Stimulated activated CD4-positive, alpha-beta T cell treated with anti-CD3 and anti-CD28 coated beads, Interleukin-4, amount 100 ng/mL, for 4 hours (primary cell): ENCODE measurements at places on chromosomes 4 and X.

GRCh38 chr4:139951021-139951420 lies 203.0 kb downstream of the MAML3 start:
- DNase-seq = no peak

DNA sequence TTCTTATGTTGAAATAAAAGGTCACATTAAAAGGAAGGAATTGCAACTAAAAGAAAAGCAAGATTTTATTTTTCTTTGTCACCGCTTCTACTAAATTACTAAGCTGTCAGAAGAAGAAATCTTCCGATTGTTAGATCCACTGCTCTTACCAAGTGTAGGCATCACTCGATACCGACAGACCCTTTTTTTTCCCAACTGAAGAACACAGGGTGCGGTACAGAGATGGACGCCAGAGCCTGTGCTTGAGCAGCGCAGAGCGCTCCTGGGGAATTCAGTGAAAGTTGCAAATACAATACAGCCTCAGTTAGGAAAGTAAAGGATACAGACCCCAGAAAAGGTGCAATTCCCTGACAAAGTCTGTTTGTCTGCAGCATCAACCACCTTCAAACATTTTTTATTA lies 94.9 kb upstream of the WDR17 start:
- DNase-seq = no peak

DNA sequence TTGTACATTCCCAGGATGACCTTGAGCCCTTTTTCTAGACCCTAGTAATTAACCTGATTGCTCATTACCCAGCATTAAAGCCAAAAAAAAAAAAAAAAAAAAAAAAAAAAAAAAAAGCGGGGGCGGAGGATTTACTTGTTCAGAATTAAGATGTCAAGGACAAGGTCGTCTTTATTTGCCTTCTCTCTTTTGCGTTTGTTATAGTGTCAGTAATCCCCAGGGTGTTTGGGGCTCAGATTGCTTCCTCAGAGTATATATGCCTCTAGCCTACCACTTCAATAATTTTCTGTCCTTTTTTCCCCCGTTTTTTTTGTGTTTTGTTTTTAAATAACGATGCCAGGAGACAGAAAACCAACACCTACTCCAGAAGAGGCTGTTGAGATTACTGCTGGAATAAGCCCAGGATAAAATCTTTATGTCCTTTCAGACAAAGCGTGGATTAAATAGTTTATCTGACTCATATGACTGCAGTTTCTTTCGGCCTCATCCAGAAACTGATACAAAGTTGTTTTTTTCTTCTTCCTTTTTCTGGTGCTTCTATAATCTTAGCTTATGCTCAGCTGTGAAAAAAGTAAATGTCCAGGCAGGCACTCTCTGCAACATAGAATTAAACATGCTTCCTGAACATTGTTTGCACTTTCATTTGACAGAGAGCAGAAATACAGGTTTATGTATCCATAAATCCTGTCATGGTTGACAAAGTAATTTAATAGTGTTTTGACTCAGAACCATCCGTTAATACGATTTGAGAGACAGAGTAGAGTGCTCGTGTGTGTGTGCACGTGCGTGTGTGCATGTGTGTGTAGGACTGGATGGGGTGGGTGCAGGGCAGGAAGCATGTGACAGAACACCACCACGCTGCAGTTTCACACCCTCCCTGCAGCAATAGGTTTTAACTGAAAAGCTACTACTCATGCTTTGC lies 138.6 kb downstream of the AFF1 start:
- DNase-seq = peak; percentile 40

DNA sequence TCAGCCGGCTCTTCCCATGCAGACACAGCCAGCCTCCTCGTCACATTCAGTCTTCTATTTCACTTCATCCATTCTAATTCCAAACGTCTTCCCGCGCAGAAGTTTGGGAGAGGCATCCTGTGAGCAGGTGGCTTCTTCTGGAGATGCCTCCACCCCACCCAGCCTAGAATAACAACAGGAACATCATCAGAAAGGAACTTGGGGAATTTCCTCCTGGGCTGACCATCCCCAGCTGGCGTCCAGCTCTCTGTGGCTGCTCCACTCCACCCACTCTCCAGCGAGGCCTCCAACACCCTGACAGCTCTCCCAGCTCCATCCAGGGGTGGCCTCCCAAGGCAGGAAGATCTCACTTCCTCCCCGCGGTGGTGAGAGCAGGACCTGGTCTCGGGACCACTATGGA lies 5.5 kb upstream of the C4orf50 start:
- DNase-seq = no peak

GRCh38 chrX:40168480-40169011 lies 70.8 kb upstream of the BCOR start:
- no peak for DNase-seq

DNA sequence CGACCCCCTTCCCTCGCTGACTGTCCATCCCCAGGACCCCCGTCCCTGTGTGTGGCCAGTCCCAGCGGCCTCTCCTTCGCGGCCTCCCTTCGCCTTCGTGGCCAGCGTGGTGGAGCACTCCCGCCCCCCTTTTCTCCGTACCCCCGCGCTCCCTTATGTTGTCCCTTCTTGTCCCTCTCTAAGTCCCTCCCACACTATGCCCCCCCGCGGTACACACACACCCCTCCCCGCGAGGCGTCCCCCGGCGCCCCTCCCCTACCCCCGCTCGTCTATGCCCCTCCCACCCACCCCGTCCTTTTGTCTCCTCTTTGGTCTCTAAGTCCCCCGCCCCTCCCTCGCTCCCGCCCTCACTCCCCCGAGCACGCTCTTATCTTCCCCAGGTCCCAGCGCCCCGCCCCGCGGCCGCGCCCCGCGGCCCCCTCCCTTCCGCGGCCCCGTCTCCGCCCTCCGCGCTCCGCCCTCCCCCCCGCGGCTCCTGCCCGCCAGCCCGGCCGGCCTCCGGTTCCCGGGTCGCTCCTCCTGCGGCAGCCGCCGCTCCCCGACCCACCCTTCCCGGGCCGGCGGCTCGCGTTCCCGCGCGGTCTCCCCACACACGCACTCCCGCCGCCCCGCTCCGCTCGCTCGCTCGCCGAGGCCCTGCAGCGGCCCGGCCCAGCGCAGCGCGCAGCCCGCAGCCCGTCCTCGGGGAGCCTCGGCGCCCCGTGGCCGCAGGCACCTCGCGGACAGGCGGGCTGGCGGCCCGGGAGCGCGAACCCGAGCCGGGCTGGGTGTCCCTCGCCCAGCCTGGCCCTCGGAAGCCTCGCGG lies 26.3 kb downstream of the UTP14A start:
- DNase-seq = peak; percentile 79

DNA sequence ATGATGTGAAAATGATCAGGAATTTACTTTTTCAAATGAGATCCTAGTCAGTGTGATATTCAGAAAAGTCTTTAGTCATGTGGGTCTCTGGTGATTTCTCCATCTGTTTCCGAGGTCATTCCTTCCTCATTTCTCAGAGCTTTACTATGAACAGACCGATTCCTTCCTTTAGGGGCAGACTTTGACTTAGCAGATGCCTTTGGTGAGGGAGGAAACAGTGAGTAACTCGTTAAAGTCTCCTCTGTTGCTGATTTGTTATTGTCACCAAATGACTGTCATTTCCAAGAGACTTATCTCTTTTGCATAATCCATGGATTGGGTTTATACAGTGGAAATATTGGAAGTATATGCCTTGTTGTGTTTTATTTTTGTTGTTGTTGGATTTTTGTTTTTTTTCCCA lies 76.2 kb upstream of the CD99 start:
- no peak for DNase-seq

- DNase-seq = no peak
Measured at GRCh38 chr4:147760695-147761094, 28.8 kb downstream of the ARHGAP10 start.

DNA sequence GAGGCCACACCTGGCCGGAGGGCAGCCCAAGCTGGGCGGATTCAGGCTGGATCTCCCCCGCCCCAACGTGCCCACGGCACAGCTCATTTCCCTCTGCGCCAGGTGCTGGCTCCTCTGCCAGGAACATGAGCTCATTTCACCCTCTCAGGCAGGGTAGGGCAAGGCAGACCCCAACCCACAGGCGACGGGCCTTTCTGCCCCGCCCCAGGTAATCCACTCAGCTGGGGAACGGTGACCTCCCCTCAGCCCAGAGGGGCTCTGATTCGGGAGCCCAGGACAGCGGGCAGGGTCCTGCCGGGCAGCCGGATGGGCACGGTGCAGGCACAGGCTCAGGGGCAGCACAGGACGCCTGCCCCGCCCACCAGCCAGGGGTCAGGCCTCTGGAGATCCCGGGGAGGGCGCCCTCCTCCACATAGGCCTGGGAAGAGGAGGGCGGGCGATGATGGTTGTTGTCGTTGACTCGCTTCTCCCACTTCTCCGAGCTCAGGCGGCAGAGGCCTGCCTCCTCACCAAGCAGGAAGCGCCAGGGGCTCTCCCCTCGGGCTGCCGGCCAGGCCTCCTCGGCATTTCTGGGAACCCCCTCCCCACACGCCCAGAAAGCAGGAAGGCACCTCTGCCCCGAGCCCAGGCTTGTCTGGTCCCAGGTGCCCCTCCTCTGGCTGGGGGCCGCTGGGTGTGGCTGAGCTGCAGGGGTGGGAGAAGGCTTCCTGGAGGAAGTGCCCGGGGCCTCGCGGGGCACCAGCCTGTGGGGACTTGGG lies 31.1 kb downstream of the TACC3 start:
- DNase-seq = no peak
